ENCODE measurements at places on chromosomes 2 and 18.

DNA sequence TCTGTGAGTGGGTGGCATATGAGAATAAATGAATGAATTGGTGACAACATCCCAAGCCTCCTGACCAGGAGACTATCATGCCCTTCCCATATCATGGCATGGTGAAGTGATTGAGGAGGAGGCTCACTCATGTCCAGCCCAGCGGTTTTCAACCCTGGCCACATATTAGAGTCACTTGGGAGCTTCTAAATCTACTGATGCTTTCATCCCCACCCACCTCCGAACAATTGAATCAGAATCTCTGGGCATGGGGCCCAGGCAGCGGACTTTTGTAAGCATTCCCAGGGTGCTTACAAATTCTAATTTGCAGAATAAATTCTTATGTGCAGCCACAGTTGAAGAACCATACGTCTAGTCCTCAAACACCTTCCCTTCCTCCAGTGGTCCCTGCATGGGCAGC lies 81.7 kb upstream of the SEC11C start:
- DNase-seq = no peak

DNA sequence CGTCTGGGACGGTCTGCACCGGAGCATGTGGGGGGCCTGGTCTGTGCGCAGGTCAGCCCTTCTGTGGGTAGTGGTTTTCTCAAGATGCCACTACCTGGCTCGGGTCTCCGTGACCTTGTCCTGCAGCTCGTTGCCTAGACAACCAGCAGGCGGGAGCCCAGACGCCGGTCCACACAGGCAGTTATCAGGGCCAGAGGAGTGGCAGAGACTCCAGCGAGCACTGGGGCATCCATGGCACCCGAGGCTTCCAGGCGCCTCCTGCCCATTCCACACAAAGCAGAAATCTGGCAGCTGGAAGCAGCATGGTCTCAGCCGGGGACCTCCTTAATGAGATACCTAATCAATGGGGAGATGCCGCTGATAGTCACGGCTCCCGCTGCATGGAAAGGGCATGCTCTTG lies 156.1 kb downstream of the FAM210A start:
- DNase-seq = no peak

DNA sequence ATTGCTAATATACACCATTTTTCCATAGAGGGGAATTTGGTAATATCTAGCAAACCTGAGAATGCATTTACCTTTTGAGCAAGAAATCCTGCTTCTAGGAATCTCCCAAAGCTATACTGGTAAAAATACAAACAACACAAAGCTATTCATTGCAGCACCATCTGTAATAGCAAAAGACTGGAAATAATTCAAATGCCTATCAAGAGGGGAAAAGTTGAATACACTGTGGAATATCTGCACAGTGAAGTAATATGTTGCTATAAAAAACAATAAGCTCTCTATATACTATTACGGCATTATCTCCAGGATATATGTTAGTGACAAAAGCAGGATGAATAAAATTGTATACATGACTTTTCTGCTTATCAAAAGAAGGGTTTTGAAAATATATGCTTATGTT lies 112.3 kb upstream of the CHAC2 start:
- no peak for DNase-seq

DNA sequence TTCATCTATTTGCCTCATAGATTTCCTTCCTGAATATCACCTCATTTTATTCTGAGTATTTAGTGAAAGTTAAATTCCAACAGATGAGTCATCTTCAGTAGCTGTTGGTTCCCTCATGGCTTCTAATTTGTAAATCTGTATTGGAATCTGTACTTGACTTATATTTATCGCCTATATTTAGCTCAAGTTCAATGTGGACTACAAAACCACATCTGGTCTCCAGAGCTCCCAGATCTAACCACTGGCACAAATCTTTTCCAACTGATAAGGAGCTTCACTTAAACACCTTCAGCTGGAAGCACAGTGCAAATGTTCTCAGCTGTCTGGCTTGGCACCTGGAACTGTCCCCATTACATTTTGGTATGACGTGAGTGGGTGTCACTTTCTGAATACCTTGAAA lies 82.8 kb upstream of the DSEL start:
- DNase-seq = no peak

DNA sequence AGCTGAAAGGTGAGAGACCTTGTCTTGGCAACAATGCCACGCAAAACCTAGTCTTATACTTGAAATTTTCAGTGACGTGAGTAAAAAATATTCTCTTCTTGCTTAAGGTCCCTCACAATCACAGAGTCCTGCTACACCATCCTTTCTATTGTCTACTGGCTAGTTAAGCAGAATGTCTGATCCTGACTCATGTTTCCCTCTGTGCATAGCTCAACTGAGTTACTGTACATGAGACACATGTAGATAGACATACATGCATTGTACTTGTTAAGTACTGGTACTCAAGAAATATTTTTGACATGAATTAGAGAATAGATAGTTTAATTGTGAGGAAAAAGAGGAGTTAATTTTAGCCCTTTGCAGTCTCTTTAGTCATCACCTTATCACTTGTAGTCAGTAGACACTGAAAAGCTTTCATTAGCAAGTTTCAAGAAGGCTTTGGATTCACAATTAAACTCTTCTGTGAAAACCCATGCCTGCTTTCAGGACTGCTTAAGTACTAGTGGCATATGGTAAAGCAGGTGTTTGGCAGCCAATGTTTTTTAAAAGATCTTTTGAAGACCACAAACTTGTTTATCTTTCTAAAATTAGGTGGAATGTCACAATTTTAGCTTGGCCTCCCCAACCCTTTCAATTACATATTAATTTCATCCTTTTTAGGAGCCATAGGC lies 158.7 kb upstream of the CCDC150 start:
- DNase-seq = no peak

- DNase-seq = no peak
Observed at GRCh38 chr2:5933669-5934068, 241.5 kb downstream of the SOX11 start.

DNA sequence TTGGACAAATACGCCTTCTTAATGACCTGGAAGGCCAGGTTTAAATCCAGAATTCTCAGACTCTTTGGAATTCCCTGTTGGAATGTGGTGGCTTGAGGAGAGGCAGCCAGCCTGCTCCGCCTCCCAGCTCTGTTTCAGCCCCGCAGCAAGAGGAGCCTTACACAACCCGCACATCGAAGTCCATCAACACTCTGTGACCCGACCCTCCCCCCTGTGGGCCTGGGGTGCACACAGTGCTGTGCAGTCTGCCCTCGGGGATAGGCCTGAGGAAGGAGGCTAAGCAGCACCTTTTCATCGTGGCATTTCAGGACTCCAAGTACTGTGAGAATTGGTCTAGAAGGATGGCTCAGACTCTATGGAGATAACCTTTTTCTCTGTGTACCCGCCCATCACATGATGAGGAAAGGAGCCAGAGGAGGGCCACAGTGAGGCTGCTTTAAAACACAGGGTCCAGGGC lies 73.7 kb downstream of the GREB1L start:
- DNase-seq = no peak

GRCh38 chr18:67639872-67640271 lies 123.4 kb upstream of the DSEL start:
- DNase-seq = no peak

- DNase-seq = no peak
Observed at GRCh38 chr2:219551441-219552381, 7.9 kb downstream of the TMEM198 start.

- DNase-seq = no peak
Observed at GRCh38 chr2:183375821-183376220, 251.6 kb downstream of the NUP35 start.

GRCh38 chr2:45169339-45170190 lies 160.3 kb upstream of the SIX2 start:
- DNase-seq = peak; percentile 29

- DNase-seq = no peak
Observed at GRCh38 chr18:42157878-42158277, 202.8 kb downstream of the PIK3C3 start.

DNA sequence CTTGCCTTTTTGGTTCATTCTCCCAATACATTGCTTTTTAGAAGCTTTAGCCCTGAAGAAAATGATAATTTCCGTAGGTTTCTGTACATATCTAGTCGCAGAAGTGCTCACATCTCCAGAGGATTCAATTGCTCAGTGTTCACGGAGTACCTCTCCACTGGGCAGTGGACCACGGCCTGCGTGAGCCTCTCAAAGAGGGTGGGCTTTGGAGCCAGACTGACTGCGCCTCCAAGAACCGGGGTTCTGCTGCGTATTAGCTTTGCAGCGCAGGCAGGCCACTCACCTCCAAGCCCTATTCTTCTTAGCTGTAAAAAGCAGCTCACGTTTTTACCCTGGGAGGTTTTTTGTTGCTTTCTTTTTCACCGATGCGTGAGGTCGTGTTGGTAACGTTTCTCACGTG lies 35.4 kb downstream of the NTSR2 start:
- DNase-seq = no peak

DNA sequence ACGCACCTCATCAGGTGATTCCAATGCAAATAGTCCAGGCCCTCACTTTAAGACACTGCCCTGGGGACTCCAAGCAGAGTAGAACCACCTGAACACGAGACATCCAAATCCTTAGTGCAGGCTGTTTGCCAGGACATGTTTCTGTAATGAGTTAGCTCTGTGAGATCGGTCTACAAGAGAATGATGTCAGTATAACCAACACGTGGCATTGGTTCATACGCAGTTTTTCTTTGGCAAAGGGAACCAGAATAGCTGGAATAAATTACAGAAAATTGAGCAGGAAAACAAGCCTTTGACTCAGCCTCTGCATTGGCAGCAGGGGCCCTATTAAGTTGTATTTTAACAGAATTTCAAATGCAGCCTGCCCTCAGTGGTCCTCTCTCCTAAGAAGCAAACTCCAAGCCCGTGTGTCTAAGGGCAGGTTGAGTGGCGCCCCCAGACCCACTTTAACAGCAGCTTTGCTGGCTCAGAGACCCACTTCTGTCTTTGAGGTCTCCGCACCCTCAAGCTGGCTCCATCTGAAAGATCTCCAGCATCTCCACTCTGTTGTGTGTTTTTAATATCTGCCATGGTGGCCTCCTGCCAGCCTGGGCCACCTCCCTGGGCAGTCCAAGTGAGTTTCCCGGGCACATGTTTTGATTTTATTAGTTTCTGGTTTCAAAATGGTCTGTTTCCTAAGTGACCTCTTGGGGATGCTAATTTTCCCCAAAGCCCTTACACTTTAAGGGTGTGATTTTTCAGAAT lies 61.3 kb downstream of the ALPK2 start:
- DNase-seq = no peak

DNA sequence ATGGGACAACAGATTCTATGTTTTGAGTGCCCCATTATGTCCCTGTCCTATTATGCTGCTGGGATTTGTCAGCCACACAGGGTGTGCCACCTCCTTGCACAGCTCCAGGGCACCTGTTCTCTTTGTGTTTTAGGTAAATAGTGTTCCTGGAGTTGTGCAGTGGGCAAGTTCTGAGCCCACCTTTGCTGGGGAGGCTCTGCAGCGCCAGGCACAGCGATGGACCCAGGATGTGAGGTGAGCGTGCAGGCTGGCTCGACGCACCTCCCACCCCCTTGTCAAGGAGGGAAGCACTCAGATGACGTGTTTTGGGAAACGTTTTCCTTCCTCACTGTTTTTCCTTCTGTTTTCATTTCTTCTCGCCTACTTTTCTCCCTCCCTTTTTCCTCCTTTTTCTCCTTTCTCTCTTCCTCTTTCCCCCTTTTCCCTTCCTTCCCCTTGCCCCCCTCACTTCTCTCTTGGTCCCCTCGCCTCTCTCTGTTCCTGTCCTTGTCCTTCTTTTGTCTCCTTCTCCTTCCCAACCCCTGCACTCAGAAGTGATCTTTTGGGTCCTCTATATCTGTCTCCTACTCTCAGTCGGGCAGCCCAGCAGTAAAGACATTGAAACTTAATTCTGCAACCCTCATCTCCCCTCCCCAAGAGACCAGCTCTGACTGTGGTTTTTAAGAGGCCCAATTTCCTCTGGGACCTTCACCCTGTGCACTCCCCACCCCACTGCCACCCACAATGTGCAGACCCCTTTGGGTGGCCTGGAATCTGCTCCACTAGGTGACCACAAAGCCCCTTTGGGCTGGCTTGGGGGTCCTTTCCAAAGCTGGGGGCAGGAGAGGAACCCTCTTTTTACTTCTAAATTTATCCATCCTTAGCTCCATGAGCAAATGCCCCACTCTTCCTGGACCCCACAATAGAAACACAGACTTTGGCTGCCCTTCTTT lies 104.0 kb downstream of the MCFD2 start:
- no peak for DNase-seq

DNA sequence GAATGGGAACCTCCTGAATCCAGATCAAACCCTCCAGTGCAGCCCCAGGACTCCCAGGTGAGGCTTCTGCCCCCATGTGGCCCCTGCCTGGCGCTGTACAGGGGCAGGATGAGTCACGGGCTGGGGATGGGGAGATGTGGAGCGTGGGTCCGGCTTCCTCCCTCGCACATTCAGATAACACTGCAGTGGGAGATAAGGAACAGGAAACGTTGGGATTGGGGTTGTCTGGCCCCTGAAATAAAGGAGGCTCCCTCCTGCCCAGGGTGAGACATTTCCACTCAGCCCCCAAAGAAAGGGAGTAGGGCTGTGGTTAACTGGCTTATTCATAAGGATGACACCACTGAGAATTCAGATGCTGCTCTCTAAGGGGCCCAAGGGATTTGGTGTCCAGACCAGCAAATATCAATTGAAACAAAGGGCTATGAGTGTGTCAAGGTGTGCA lies 30.7 kb downstream of the IGFBP5 start:
- no peak for DNase-seq

DNA sequence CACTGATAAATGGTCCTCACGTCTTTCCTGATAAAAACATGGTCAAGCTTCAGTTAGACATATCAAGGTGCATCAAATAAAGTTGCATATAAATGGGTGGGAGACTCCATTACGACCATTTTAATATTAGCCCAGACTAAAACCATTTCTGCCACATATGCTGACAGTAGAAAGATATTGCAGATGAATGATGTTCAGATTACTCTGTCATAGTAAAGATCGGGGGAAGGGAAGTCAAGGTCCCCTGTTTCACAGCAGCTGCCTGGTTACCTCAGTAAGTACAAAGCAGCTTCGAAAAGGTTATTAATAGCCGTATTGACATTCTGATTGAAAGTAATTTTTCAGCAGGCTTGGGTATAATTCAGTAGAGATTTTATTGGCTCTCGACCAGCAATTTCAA lies 927.7 kb upstream of the CDH2 start:
- no peak for DNase-seq

GRCh38 chr2:41922177-41922576 lies 125.6 kb upstream of the PKDCC start:
- DNase-seq = no peak

- DNase-seq = no peak
Observed at GRCh38 chr2:18924886-18925285, 335.5 kb upstream of the NT5C1B start.

GRCh38 chr2:122815120-122815519 lies 1059.7 kb downstream of the TSN start:
- no peak for DNase-seq

DNA sequence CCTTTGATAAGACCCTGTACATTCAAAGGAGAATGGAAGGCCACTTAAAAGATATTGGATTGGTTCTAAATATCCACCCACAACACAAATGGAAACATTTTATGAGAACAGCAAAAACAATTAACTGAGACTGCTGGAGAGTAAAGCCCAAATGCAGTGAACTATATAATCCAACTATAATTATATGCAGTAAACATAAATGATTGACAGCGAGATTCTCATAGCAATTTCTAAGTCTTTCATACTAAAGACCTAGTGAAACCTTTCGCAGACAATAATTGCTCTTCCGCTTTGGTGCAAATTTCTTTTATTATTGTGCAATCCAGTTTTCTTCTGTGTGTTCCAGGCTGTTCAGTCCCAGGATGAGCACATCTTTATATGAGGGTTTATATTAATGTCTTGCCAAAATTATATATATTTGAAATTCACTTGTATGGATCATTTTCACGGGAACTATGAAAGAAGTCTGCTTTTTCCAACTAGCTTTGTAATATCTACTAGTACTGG lies 190.9 kb downstream of the ST6GAL2 start:
- DNase-seq = no peak

All from COR-L47 (cell line).